Left ventricle myocardium inferior (tissue), 1 donor: ENCODE measurements at places on chromosomes 16 and 17.

- H3K27ac ChIP-seq, result peak overlapping the region; percentile 74
- no peak for DNase-seq
- H3K36me3 ChIP-seq, result peaks cover 8% of the 10 kb centered on the region
- H3K27me3 ChIP-seq, result no peaks in the 10 kb centered on the region
Observed at GRCh38 chr17:27578718-27579085, 52.3 kb upstream of the LGALS9 start.

DNA sequence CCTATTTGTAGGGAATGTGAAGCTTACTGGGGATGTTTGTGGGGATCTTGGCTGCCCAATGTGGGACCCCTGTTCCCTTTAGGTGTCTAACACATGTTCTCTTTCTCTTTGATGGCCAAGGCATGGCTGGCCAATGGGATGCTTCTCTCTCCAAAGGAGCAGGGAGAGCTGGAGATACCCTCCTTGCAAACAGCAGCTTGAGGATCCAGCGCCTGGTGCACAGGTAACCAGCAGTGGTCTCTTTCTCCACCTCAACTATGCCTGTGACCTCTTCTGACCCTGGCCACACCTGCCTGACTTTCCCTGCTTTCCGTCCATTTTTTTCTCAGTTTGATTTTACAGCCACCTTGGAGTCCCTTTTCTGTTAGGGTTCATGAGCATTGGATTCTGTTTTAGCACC is 16.8 kb upstream of the NKD1 start:
- H3K36me3 ChIP-seq, result no peaks in the 10 kb centered on the region
- no peak overlapping the region for H3K4me3 ChIP-seq
- peaks cover 38% of the 10 kb centered on the region for H3K27me3 ChIP-seq
- no peak for DNase-seq
- no peak overlapping the region for H3K27ac ChIP-seq
- H3K4me1 ChIP-seq, result no peaks in the 10 kb centered on the region

GRCh38 chr17:19295473-19296135 is 58.4 kb downstream of the EPN2 start:
- DNase-seq, result no peak
- no peaks in the 10 kb centered on the region for H3K27me3 ChIP-seq
- no peak overlapping the region for H3K27ac ChIP-seq
- H3K4me3 ChIP-seq, result no peak overlapping the region
- peaks cover 83% of the 10 kb centered on the region for H3K4me1 ChIP-seq
- H3K36me3 ChIP-seq, result no peaks in the 10 kb centered on the region

DNA sequence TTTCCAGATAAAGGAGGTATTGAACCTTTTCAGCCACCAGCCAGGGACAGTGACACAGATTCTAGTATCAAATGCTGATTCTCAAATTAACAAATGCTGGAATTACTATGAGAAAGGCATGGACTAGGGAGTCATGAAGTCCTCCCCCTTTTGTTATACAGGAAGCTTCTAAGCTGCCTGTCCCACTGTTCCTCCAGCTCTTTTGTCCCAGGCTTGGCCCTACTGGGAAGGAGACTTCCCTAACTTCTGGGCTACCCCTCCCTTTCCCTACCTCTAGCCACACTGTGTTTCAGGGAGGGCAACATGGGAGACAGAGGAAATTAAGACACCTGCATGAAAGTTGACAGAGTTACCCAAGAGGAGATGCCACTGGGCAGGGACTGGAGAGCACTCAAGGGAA is 192.5 kb downstream of the CDH13 start:
- no peak overlapping the region for H3K27ac ChIP-seq
- no peak overlapping the region for H3K4me3 ChIP-seq
- H3K4me1 ChIP-seq, result peaks cover 9% of the 10 kb centered on the region
- no peaks in the 10 kb centered on the region for H3K36me3 ChIP-seq
- no peak for DNase-seq
- no peaks in the 10 kb centered on the region for H3K27me3 ChIP-seq

DNA sequence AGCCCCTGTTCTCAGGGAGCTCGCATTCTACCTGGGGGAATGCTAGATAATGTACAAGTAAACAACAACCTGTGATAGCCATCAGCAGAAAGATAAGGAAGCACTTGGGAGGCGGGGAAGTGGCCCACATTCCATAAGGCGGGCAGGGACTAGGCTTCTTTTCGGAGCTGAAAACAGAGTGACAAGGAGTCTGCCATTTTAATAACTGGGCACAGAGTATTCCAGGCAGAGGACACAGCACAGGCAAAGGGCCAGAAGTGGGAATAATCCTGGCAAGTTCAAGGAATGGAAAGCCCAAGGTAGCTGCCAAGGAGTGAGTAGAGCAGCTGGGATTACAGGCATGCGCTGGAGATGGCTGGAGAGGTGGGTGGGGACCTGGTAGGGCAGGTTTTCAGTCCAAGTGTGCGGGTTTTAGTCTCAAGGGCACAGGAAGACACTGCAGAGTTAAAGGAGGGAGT is 24.3 kb downstream of the USP43 start:
- H3K27ac ChIP-seq, result no peak overlapping the region
- DNase-seq, result no peak
- H3K36me3 ChIP-seq, result no peaks in the 10 kb centered on the region

GRCh38 chr16:2027024-2028010 is 615 bp downstream of the NHERF2 start:
- peak overlapping the region; percentile 98 for H3K27ac ChIP-seq
- DNase-seq, result no peak
- peaks cover 79% of the 10 kb centered on the region for H3K4me1 ChIP-seq
- H3K36me3 ChIP-seq, result peaks cover 12% of the 10 kb centered on the region

- no peak overlapping the region for H3K4me3 ChIP-seq
- no peaks in the 10 kb centered on the region for H3K27me3 ChIP-seq
- peaks cover 22% of the 10 kb centered on the region for H3K4me1 ChIP-seq
- no peak overlapping the region for H3K27ac ChIP-seq
- DNase-seq, result no peak
Observed at GRCh38 chr17:68562736-68563135, 38.4 kb downstream of the FAM20A start.

GRCh38 chr16:77939968-77940367 is 82.4 kb upstream of the CLEC3A start:
- no peak overlapping the region for H3K4me3 ChIP-seq
- no peaks in the 10 kb centered on the region for H3K27me3 ChIP-seq
- no peak overlapping the region for H3K27ac ChIP-seq
- H3K36me3 ChIP-seq, result no peaks in the 10 kb centered on the region

- H3K4me1 ChIP-seq, result peaks cover 6% of the 10 kb centered on the region
- DNase-seq, result no peak
- no peaks in the 10 kb centered on the region for H3K36me3 ChIP-seq
Observed at GRCh38 chr17:10842658-10843057, 4.8 kb upstream of the PIRT start.

DNA sequence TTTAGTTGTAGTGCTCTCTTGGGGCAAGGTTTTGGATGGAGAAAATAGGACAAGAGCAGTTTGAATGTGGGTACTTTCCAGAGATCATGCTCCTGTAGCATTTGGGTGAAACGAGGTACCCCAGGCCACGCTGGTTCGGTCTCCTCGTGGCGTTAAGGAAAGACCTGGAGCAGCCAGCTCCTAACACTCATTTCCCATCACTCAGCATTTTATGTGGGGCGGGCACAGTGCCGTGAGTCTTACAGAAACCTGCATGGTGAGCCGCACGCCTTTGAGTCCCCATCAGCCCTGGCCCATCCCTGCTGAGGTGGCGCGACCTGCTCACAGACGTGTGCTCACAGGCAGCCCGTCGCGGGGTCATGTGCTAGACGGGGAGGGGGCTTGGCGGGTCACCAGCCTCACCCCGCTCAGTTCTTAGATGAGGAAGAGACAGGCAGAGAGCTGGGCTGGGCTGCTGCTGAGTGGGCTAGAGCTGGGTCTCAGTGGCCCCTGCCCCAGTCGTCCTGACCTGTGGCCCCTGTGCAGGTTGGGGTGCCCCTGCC is 37.3 kb downstream of the TBCD start:
- no peak overlapping the region for H3K27ac ChIP-seq
- DNase-seq, result no peak
- H3K36me3 ChIP-seq, result peaks cover 12% of the 10 kb centered on the region

DNA sequence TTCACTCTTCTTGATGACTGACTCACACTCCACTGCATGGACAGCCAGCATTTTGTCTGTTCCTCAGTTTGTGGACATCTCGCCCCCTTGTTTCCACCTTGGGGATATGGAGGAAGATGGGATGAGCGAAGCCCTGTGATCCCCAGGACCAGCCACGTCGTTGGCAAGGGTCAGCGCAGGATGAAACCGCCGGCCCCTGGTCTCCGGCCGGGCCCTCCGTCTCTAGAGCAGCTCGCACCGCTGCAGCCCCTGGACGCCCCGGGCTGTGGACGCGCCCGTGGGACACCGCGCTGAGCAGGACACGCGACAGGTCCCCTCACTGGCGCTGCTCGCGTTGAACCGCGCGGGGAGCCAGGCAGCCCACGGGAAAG is 604 bp upstream of the ZC3H18 start:
- peaks cover 22% of the 10 kb centered on the region for H3K36me3 ChIP-seq
- peak overlapping the region; percentile 99 for H3K4me3 ChIP-seq
- peak overlapping the region; percentile 90 for H3K27ac ChIP-seq
- DNase-seq, result peak; percentile 33

- H3K36me3 ChIP-seq, result peaks cover 28% of the 10 kb centered on the region
- no peaks in the 10 kb centered on the region for H3K27me3 ChIP-seq
- peaks cover 12% of the 10 kb centered on the region for H3K4me1 ChIP-seq
- H3K4me3 ChIP-seq, result no peak overlapping the region
- DNase-seq, result peak; percentile 10
- no peak overlapping the region for H3K27ac ChIP-seq
Observed at GRCh38 chr16:83923581-83924365, 24.9 kb downstream of the MLYCD start.

DNA sequence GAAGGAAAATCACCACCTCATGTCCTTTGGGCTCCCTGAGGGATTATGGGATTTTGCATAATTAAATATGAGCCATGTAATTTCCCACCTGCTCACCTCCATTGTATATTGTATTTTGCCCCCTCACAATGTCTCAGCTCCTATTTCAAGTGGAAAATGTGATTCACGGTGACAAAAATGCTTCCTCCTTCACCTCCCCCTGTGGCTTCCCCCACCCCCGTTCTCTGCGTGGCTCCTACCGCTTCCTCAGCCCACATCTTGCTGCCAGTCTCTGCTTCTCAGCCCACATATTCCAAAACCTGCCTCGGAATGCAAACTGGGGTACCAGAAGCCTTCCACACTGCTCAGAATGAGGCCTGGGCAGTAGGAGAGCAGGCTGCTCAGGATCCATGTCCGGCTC is 394.5 kb upstream of the C16orf82 start:
- no peaks in the 10 kb centered on the region for H3K36me3 ChIP-seq
- DNase-seq, result no peak
- H3K4me1 ChIP-seq, result no peaks in the 10 kb centered on the region
- no peak overlapping the region for H3K27ac ChIP-seq
- H3K27me3 ChIP-seq, result peaks cover 18% of the 10 kb centered on the region

DNA sequence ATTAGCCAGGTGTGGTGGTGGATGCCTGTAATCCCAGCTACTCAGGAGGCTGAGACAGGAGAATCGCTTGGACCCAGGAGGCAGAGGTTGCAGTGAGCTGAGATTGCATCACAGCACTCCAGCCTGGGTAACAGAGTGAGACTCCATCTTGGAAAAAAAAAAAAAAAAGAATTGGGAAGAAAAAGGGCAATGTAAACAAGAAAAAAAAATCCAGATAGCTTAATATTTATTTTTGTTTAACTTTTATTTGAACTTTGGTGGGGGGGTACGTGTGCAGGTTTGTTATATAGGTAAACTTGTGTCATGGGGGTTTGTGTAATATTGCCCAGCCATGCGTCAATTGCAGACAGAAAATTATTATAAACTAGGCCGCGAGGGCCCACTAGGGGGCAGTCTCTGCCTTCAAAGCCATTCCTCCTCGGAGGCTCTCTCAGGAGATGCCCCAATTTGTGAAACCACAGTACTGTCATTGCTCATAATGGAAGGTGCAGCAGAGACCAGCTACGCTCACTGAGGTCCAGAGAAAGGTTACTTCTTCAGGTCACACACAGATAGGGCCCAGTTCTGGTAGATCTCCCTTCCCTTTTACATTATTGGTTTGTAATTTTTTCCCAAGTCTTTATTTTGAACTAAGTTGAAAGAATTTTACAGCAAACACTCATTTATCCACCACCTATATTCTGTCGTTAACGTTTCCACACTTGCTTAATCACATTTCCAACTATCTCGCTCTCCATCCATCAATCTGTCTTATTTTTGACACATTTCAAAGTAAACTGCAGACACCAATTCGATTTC is 206.2 kb downstream of the PRKCB start:
- no peak overlapping the region for H3K4me3 ChIP-seq
- H3K36me3 ChIP-seq, result no peaks in the 10 kb centered on the region
- DNase-seq, result peak; percentile 49
- H3K27me3 ChIP-seq, result peaks cover 43% of the 10 kb centered on the region
